OCI-M1 (cell line): ENCODE measurements at places on chromosomes 16 and 17.

GRCh38 chr16:61014869-61015268 lies 1021.4 kb downstream of the CDH8 start:
- no peak for DNase-seq

- no peak for DNase-seq
These were observed 171.9 kb downstream of the ENGASE start for GRCh38 chr17:79246225-79247190.

DNA sequence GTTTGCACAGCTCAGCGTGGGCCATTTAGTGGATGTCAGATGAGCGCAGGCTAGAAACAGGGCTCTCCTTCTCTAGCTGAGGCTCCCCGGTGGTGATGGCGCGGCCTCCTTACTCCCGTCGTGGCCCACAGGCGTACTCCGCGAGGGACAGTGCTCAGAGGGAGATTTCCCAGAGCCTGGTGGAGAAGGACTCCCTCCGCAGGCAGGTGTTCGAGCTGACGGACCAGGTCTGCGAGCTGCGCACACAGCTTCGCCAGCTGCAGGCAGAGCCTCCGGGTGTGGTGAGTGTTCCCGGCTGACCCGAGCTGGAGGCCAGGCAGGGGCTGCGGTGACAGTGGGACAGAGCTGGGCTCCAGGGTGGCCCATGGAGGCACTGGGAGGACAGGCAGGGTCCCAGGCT lies 21.4 kb downstream of the CARD14 start:
- no peak for DNase-seq

GRCh38 chr17:5545051-5545987 lies 39.0 kb downstream of the NLRP1 start:
- DNase-seq, result no peak

DNA sequence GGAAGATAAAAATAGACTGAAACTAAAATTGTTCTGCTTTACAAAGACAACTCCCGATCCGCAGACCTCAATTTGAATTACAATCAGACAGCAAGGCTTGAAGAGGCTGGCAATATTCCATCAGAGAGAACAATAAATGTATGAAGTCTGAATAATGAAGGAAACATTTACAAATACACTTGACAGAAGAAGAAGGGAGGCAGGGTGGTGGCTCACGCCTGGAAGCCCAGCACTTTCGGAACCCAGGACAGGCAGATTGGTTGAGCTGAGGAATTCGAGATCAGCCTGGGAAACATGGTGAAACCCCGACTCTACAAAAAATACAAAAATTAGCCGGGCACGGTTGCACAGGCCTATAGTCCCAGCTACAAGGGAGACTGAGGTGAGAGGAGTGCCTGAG lies 14.6 kb downstream of the ODF4 start:
- DNase-seq, result no peak

DNA sequence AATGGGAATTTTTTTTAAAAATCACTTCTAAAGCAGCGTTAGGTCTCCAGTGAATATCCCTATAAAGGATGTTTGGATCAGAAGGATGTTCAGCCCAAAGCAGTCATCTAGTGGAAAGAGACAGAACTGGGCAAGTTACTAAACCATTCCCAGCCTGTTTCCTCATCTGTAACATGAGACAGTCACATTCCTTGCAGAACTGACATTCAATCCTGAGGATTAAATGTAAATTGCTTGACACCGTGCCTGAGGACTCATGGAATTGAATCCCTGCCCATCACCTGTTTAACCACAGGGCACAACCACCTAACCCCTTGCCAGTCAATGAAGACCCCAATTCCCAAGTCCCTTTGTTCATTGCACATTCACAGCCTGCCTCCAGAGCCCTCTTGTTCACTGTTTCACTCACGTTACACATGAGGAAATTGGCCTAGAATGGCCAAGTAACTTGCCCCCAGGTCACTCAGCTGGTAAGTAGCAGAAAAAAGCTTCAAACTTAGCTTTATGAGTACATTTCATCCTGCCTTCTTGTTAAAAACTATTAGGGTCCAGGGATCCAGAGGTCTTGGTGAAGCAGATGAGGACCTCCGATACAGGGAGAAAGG lies 1.4 kb downstream of the CMTM2 start:
- DNase-seq, result no peak

DNA sequence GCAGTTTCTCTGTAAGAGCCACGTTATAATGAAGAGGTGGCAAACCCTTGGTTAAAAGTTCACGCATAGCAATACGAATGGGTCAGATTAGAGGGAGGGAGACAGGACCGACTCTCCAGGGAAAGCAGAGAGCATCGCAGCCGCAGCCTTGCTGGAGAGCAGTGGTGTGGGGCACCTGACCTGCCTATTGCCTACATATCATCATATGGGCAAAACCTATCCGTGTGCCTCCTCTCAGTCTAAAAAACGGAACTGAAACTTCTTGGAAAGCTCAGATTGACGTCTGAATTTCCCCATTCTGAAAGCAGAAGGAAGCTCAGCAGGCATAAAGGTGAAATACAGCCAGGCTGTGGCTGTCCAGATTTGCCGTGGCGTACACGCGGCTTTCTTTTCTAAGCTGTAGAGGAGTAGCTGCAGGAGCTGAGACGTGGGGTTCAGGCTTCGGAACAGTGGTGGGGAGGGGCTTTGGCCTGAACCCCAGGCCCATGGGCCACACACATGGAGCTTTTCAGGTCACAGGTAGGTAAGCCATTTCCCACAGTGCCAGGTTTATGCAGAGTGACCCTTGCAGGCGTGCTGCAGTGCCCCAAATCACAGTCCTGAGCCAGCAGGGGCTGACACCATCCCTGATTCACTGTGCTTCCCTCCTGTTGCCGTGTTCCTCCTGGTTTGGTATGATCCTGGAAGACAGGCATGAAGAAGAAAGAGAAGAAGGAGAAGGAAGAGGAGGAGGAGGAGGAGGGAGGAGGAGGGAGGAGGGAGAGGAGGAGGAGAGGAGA lies 41.6 kb upstream of the TNRC6C start:
- peak; percentile 62 for DNase-seq

DNA sequence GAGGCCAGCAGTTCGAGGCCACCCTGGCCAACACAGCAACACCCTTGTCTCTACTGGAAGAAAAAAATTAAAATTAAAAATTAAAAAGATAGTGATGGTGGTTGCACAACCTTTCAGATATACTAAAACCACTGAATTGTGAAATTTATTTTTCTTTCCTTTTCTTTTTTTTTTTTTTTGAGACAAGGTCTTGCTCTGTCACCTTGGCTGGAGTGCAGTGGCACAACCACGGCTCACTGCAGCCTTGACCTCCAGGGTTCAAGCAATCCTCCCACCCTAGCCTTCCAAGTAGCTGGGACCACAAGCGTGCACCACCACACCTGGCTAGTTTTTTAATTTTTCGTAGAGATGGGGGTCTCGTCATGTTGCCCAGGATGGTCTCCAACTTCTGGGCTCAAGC lies 254.4 kb downstream of the SLC39A11 start:
- DNase-seq, result peak; percentile 5

DNA sequence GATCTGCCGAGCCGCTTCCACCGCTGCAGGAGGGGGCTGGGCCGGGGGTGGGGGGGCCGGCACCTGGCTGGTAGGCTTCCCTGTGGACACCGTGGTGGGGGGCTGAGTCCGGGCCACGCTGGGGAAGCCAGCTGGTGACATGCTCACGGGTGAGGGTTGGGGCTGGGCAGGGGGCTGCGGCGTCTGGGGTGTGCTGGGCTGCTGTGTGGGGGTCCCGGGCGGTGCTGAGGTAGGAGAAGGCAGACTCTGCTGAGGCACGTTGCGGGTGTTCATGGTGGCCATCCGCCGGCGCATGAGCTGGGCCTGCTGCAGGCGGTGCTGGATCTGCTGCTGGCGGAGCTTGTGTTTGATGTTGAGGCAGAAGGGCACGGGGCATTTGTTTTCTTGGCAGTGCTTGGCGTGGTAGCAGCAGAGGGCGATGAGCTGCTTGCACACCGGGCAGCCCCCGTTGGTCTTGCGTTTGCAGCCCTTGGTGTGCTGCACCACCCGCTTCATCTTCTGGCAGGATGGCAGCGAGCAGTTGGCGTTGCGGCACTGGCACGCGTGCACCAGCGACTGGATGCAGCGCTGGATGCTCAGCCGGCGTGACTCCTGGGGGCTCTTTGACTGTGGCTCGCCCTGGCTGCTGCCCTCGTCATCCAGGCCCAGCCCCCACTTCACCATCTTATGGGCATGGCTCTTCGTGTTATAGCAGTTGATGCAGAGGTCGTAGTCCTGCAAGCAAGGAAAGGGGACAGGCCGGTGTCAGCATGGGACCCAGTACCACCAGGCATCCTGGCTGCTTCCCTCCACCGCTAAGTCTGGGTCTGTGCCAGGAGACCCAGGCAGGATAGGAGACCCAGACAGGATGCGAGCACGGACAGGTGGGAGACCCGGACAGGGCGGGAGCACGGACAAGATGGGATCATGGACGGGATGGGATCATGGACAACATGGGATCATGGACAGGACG lies 12.1 kb upstream of the TRAP1 start:
- no peak for DNase-seq

DNA sequence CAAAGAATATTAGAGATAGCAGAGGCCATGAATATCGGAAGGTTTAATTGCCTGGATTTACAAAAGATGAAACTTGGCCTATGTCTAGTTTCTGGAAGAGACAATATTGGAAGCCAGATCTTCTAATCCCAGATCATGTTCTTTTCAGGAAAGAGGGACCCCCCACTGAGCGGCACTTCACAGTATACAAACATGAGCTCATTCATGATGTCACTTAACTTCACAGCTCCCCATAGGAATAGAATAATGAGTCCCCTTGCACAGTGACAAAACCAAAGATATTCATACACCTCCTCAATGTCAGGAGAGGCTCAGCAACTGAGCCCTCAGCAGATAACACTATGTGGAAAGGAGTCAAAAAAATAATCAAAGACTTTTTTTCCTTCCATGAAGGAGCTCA lies 147.5 kb downstream of the CDH11 start:
- no peak for DNase-seq

DNA sequence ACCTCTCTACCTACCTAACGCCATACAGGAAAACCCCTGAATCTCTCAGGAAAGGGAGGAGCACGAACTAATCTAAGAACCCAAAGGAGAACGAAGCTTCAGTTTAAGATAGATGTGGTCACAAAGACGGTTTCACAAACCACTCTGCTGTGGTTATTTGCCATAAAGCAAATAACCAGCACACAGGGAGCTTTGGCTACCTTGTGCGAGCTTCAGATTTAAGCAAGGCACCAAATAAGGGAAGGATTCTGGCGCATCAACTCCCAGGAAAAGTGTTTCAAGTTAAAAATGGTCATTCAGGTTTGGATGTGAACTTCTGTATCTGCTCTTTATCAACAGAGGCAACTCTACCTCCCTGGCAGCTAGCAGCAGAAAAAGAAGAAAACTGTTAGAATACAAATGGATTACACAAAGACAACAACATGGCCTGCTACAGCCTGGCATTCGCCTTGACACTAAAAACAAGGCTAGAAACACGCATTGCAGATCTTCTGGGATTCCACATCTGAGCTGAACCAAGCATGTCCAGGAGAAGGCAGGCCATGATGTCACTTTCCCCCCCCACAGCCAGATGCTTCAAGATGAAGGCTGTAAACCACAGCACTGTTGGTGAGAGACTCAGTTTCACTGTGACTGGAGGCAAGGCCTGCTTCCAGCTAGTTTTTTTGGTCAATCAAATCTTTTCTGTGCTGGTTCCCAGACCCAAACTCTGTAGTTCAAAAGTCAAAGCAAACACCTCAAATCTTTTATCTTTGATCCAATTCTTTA lies 43.6 kb downstream of the SMG6 start:
- peak; percentile 9 for DNase-seq

DNA sequence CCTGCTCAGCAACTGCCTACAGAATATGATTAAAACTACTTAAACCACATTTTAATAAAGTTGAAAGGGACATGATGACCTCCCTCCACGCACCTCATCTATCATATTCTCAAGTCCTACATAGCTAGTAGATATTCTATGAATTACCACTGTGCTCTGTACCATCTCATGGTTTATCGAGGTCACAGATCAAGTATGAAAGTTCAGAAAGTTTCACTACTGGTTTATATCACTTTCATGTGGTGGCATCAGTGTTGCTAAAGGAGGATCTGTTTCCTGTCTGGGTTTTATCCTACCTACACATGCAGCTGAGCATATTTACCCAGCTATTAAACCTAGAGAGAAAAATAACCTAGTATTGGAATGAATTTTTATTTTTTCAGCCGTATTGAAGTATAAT lies 214.9 kb upstream of the MON1B start:
- DNase-seq, result no peak

DNA sequence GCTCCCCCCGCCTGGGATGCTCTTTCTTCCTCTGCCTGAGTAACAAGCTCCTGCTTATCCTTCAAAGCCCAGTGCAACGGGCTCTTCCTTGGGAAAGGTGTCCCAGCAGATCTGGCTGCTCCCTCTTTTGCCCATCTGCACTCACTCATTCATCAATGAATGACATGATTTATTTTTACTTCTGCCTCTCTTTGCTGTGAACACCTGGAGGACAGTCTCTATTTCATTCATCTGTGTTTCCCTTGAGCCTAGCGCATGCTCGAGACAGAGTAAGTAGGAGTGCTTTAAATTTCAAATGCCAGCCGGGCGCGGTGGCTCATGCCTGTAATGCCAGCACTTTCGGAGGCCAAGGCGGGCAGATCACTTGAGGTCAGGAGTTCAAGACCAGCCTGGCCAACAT lies 22.0 kb upstream of the GINS2 start:
- DNase-seq, result no peak

DNA sequence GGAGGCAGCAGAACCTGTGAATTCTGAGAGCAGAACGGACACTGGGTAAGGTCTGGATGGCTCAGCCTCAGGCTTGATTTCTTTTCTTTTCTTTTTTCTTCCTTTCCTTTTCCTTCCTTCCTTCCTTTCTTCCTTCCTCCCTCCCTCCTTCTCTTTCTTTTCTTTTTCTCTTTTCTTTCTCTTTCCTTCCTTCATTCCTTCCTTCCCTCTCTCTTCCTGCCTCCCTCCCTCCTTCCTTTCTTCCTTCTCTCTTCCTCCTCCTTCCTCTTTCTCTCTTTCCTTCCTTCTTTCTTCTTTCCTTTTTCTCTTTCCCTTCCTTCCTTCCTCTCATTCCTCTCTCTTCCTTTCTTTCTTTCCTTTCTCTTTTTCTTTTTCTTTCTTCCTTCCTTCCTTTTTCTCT lies 38.0 kb downstream of the OR3A1 start:
- DNase-seq, result no peak

DNA sequence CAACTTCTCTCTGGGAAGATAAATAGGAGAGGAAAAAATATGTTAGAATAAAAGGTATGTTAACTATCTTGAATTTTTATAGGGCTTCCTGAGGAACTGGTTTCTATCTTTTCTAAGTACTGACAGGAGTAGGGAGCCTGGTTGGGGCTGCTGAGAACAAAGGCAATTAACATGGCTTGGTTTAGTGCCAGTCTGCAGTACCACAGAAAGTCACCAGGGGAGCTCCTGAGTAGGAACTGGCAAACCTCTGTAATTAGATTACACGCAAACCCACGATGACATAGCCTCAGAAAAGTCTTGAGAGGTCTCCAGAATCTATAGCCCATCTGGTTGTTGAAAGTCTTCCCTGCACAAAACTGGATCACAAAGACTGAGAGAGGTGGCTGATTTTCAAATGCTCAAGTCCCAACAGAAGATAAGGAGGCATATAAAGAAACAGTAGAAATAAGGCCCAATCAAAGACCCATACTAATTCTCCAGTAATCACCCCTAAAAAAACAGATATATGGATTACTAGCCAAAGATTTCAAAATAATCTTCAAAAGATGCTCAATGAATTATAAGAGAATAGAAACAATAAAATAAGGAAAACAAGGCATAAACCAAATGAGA lies 11.7 kb upstream of the CNTNAP4 start:
- DNase-seq, result peak; percentile 89
